Osteoblast (primary cell): ENCODE measurements at places on chromosomes 3 and 15. TPM values are rescaled to one million over a fixed set of nuclear protein-coding genes. Genes with fewer than 3 reads are reported as not detected.

DNA sequence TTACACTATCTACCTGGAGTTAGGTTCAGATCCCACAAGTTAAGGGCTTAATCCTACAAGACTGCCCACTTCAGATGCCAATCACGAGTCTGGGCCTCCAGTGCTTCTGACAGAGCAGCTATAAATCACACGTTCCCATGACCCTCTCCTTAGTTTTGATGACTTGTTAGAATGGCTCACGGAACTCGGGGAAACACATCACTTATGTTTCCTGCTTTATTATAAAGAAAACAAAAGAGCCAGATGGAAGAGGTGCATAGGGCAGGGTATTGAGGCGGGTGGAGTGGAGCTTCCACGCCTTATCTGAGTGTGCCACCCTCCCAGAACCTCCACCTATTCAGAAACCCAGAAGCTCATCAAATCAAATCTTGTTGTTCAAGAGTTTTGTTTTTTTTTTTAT lies 170.8 kb downstream of the MOBP start:
- no peak for DNase-seq
- peaks cover 17% of the 10 kb centered on the region for H3K4me1 ChIP-seq
- H3K36me3 ChIP-seq: no peaks in the 10 kb centered on the region

DNA sequence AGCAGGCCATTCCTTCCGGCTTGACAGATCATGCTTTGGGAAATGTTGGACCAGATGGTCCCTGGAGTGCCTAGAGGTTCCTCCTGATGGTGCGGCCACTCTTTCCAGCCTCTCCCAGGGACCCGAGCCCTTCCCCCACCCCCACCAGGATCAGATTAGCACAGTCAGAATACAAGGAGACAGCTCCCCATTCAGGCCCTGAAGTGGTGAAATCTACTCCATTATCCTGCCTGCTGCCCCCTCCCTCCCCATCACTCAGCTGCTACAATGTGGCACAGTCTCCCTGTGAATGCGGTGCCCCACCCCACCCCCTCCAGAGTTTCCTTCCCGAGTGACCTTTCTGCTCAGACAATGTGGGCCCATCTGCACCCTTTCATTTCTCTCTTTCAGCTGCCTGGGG lies 29.4 kb downstream of the RNU5B-1 start:
- no peaks in the 10 kb centered on the region for H3K36me3 ChIP-seq
- no peak overlapping the region for H3K4me3 ChIP-seq
- DNase-seq: peak; percentile 68
- H3K27me3 ChIP-seq: peaks cover 17% of the 10 kb centered on the region
- H3K4me1 ChIP-seq: no peaks in the 10 kb centered on the region
- no peak overlapping the region for H3K27ac ChIP-seq

- H3K36me3 ChIP-seq: peaks cover 4% of the 10 kb centered on the region
- no peak for DNase-seq
- peaks cover 11% of the 10 kb centered on the region for H3K4me1 ChIP-seq
- H3K4me3 ChIP-seq: no peak overlapping the region
- no peaks in the 10 kb centered on the region for H3K27me3 ChIP-seq
- H3K27ac ChIP-seq: no peak overlapping the region
Observed at GRCh38 chr3:23206366-23206765, 3.2 kb downstream of the UBE2E2 start.

- no peaks in the 10 kb centered on the region for H3K36me3 ChIP-seq
- no peaks in the 10 kb centered on the region for H3K27me3 ChIP-seq
- no peak for DNase-seq
- no peak overlapping the region for H3K27ac ChIP-seq
- peaks cover 8% of the 10 kb centered on the region for H3K4me1 ChIP-seq
Observed at GRCh38 chr15:91938136-91938535, 84.6 kb downstream of the SLCO3A1 start.

- H3K4me1 ChIP-seq: peaks cover 32% of the 10 kb centered on the region
- H3K27ac ChIP-seq: no peak overlapping the region
- DNase-seq: no peak
- H3K27me3 ChIP-seq: no peaks in the 10 kb centered on the region
- H3K4me3 ChIP-seq: no peak overlapping the region
Observed at GRCh38 chr15:72233769-72234168, 2.8 kb upstream of the PKM start.

DNA sequence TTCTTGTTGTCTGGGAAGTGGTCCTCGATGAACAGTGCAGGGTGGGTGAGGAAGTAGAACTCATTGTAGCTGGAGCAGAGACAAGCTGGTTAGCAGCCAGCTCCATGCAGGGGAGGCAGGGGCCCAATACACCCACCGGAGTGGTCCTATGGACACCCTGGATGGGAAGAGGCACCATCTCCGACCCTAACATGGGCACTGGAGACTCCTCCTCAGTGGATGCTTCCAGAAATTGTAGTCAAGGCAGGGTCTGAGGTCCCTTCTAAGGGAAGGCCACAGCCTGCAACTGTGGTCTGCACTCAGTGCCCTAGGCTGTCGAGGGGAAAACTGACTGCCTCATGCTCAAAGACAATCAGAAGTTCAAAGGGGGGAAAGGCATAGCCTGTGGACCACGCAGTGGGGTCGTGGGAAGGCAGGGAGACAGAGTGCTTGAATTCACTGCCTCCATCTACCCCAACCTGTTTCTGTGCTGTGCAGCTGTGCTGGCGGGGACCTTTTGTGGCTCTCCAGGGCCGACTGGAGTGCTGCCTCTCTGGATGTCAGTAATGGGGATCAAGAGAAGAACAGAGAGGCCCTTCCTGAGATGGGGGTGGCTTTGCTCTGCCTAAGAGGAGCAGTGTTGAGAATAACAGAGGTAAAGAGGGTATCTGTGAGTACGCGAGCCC lies 41.9 kb downstream of the KY start:
- no peaks in the 10 kb centered on the region for H3K27me3 ChIP-seq
- H3K4me1 ChIP-seq: peaks cover 5% of the 10 kb centered on the region
- no peak overlapping the region for H3K4me3 ChIP-seq
- H3K27ac ChIP-seq: no peak overlapping the region

GRCh38 chr3:120745466-120745865 lies 2.9 kb downstream of the GTF2E1 start:
- no peak overlapping the region for H3K27ac ChIP-seq
- no peak for DNase-seq
- H3K4me1 ChIP-seq: peaks cover 16% of the 10 kb centered on the region
- H3K4me3 ChIP-seq: no peak overlapping the region
- no peaks in the 10 kb centered on the region for H3K36me3 ChIP-seq
- no peaks in the 10 kb centered on the region for H3K27me3 ChIP-seq

DNA sequence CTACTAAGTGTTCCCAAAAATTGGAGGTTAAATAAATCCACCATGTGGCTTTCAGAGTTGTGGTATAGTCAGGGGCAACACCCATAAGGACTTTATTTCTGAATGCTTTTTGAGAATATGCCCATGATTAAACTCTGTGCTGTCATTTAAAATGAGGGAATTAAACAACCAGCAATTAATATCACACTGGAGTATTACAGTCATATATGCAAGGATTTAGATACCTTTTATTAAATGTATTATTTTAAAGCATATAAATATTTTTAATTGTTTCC lies 227.6 kb downstream of the ZPLD1 start:
- DNase-seq: no peak
- H3K27me3 ChIP-seq: no peaks in the 10 kb centered on the region
- no peak overlapping the region for H3K27ac ChIP-seq
- H3K4me3 ChIP-seq: no peak overlapping the region
- no peaks in the 10 kb centered on the region for H3K4me1 ChIP-seq

GRCh38 chr3:155015776-155016436 lies 64.2 kb upstream of the MME start:
- no peaks in the 10 kb centered on the region for H3K36me3 ChIP-seq
- H3K27me3 ChIP-seq: no peaks in the 10 kb centered on the region
- H3K4me3 ChIP-seq: no peak overlapping the region
- no peaks in the 10 kb centered on the region for H3K4me1 ChIP-seq

DNA sequence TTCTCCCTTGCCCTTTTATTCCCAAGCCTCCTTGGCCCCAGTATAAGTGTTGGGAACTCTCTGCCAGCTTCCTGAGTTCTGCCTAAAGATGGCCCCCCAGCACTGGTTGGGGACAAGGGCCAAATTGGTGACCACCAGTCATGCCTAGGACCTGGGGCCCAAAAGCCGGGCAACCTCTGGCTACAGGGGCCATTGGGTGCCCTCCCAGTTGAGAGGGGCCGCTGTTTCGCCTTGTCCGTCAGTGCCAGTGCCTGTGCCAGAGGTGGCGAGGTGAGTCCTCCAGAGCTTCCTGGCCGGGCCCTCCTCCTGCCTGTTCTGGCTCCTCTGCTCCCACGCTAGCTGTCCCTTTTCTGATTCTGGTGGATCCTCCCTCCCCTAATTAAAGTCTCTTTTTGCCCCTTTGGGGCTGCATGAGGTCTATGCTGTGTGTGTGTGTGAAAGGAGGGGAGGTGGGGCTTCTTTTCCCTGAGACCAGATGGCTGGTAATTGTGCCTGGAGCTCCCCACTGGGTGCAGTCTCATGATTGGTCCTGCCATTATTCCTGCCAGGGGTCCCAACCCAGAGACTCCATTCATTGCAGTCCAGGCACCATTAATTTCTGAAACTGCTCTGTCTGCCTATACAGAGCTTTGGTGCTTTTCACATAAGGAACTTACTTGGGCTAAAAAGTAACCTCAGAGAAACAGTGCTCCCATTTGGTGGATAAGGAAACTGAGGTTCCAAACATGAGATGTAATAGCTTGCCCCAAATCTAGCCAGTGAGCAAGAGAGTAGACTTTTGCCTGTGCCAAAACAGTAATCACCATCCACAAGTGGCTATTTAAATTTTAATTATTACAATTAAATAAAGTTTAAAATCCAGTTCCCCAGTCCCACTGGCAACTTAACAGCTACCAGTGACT lies 3.1 kb upstream of the TTLL3 start:
- no peak overlapping the region for H3K27ac ChIP-seq
- H3K27me3 ChIP-seq: no peaks in the 10 kb centered on the region
- H3K36me3 ChIP-seq: peaks cover 59% of the 10 kb centered on the region
- H3K4me1 ChIP-seq: peaks cover 7% of the 10 kb centered on the region
- DNase-seq: peak; percentile 42
- H3K4me3 ChIP-seq: no peak overlapping the region

DNA sequence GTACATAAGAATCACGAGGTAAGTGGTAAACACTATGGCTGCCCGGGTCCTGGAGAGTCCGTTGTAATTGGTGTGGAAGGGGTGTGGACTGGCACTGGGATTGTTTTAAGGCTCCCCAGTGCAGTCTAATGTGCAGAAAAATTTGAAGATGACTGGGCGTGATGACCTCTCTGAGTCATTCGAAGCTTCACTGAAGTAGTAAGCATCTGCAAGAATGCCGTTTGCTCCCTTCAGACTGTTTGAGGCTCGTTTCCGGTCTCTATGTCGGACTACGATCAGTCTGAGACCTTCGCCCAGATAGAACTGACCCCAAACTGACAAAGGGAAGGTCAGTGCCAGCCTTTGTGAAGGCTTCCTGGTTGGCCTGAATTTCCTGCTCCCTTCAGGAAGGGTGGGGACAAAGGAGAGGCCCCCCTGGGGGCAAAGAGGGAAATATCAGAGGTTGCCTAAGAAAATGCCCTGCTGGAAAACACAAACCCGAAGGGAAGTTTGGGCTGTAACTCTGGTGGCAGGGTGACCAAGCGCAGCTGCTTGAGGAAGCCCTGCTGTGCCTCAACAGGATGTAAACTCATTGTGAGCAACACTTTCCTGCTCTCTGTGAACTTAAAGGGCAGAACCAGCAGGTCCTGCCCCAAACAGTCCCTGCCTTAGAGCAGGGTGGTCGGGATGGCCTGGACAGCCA lies 34.6 kb downstream of the BTD start:
- H3K36me3 ChIP-seq: no peaks in the 10 kb centered on the region
- peaks cover 61% of the 10 kb centered on the region for H3K4me1 ChIP-seq
- H3K27me3 ChIP-seq: no peaks in the 10 kb centered on the region
- peak overlapping the region; percentile 93 for H3K27ac ChIP-seq
- peak; percentile 73 for DNase-seq
- H3K4me3 ChIP-seq: peak overlapping the region; percentile 47

DNA sequence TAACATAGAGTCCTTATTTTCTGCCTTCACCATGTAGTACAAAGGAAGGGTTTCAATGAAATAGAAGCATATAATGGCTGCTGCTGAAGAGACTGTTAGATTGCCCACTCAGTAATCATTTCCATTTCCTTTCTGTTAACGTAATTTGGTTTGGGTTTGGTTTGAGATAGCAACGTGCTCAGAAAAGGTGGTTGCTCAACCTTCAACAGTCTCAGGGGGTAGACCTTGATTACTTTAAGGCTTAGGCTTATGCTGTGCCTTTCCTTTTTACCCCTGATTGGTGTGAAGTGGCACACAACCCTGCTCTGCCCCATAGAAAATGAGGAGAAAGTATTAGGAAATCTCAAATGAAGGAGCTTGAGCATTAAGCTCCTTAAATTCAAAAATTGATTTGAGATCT lies 163.7 kb upstream of the TP63 start:
- no peak overlapping the region for H3K4me3 ChIP-seq
- no peaks in the 10 kb centered on the region for H3K4me1 ChIP-seq
- DNase-seq: no peak
- no peaks in the 10 kb centered on the region for H3K27me3 ChIP-seq
- no peaks in the 10 kb centered on the region for H3K36me3 ChIP-seq
- no peak overlapping the region for H3K27ac ChIP-seq

DNA sequence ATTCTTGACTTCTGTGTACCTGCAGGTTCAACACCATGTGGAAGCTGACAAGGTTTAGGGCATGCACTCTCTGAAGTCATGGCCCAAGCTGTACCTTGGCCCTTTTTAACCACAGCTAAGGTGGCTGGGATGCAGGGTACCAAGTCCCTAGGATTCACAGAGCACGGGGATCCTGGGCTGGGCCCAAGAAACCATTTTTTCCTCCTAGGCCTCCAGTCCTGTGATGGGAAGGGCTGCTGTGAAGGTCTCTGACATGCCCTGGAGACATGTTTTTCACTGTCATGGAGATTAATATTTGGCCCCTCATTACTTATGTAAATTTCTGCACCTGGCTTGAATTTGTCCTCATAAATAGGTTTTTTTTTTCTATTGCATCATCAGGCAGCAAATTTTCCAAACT lies 937.5 kb upstream of the ROBO1 start:
- H3K27ac ChIP-seq: no peak overlapping the region
- H3K27me3 ChIP-seq: no peaks in the 10 kb centered on the region
- no peaks in the 10 kb centered on the region for H3K36me3 ChIP-seq
- no peak overlapping the region for H3K4me3 ChIP-seq

NRROS gene
- 0.72 and 1.2 TPM in 2 replicates for total RNA-seq

DNA sequence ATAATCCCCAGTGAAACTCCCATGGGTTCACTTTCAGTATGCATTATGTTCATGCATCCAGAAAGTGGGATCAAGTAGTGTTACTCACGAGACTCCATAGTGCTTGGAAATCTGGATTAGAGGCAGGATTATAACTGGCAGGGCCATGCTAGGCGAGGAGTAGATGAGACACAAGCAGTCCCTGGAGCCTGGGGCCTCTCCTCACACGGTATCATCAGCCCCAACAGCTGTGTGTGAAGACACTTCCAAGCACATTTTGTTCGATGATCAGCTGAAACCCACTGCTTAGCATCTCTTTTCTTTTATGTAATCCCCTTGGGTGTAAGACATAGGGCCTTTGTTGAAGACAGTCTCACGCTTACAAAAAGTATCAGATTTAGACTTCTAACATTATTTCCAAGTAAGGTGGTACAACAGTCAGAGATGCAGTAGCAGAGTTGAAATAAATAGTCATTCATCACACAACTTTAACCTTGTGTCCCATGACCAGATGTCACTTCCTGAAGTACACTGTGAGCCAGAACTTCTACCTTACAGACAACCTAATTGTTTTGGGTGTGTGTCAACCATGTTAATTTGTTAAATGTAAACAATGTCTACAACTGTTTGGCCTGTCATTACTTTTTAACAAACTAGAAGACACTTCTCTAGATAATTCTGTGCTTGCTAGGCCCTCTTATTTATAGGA lies 116.9 kb downstream of the GADL1 start:
- H3K36me3 ChIP-seq: no peaks in the 10 kb centered on the region
- no peak for DNase-seq
- H3K4me3 ChIP-seq: no peak overlapping the region
